ENCODE measurements at places on chromosomes 1 and 21.

DNA sequence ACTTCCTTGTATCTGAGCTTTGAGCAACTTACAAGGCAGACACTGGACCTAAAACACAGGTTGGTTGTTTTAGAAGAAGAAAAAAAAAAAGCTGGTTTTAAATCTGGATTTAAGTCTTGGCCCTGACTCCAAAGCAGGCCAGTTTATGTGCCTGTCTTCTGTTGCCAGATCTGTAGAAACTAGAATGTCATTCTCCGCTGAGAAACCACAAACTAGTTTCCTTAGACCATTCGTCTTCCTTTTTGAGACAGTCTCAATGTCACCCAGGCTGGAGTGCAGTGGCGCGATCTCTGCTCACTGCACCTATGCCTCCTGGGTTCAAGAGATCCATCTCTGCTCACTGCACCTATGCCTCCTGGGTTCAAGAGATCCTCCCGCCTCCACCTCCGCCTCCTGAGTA is 33.9 kb downstream of the APP start:
- DNase-seq = peak; percentile 22

- no peak for DNase-seq
Measured at GRCh38 chr1:186633116-186633515, 47.1 kb downstream of the PTGS2 start.

DNA sequence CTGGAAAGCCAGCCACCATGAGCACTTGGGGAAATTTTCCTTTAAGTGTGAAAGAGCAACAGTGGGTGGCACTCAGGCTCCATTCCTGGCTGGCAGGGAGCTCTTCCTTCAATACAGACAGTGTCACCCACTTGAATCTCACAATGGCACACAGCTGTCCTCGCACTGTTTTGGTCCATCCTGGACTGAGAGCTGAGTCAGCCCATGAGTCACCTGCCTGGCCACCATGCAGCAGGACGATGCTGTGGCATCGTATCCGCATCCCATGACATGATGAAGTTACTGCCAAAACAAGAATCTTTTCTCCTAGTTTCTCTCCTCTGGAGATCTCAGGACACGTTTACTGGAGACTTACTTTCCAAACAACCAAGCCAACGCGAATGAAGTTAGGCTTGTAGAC is 6.0 kb downstream of the TMPRSS2 start:
- DNase-seq = no peak

GRCh38 chr1:100463791-100464424 is 74.0 kb upstream of the GPR88 start:
- peak; percentile 61 for DNase-seq

DNA sequence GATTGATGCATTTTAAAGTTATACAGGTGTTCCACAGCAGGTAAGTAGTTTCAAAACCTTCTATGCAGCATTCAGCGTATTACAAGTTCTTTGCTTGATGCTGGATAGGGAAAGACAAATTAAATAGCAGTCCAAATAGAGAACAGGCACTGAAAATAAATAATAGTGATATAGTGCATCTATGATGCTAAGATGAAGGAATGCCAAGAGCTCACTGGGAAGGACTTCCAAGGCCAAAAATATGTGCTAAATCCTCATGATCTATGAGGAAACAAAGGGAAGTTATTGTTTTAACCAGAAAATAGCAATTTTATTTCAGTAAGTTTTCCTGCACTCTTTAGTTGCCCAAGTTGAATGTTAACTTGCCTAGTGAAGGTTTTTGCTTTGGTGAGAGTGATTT is 127.8 kb upstream of the GREM2 start:
- no peak for DNase-seq

DNA sequence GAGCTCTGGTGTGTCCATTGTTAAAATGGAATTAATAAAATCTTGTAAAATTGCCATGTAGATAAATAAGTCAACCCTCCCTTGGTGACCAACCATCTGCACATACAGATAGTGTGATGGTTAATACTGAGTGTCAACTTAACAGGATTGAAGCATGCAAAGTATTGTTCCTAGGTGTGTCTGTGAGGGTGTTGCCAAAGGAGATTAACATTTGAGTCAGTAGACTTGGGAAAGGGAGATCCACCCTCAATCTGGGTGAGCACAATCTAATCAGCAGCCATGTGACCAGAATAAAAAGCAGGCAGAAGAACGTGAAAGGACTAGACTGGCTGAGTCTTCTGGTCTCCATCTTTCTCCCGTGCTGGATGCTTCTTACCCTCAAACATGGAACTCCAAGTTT is 174.8 kb downstream of the LTN1 start:
- no peak for DNase-seq

- no peak for DNase-seq
Measured at GRCh38 chr1:40341491-40342380, 24.6 kb upstream of the COL9A2 start.

DNA sequence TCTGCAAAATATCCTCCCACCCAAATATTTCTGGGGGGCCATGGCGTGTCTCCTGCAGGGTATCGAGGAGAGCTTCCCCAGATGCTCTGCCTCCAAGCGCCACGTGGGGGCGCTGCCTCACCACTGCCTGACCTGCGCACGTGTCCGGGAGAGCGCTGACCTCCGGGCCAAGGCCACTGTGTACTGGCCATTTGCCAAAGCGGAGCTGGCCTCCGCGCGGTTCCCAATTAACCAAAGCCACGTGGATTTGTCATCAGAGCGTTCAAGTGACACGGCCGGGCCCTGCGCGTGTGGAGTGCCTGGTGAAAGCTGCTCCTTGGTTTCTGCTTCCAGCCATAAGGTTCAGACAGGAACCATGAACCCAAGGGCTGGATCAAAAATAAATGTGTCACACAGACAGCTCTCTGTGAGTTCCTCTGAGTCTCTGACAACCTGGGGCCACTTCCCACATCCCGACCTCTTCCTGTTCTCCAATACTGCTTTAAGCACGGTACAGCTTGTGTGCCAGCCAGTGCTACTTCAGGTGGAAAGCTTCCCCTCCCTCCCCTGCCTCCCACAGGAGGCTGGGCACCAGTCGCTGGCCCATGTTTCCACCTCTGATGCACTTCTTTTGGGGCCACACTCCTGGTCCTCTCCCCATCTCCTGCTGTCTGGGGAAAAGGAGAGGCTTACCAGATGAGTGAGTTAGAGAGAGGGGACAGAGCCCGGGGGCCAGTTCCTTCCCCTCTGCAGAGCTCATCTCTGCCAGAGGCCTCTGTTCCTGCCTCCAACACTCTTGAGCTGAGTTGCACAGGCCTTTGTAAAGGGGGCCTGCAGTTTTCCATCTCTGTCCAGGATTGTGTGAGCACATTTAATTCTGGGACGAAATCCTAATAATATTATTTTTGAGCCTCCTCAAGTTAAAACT is 26.1 kb downstream of the ZP4 start:
- no peak for DNase-seq

- no peak for DNase-seq
Measured at GRCh38 chr21:29429218-29429617, 130.5 kb downstream of the BACH1 start.

GRCh38 chr21:21860888-21861287 is 862.7 kb downstream of the NCAM2 start:
- no peak for DNase-seq

GRCh38 chr1:101175466-101175865 is 61.4 kb upstream of the S1PR1 start:
- no peak for DNase-seq

DNA sequence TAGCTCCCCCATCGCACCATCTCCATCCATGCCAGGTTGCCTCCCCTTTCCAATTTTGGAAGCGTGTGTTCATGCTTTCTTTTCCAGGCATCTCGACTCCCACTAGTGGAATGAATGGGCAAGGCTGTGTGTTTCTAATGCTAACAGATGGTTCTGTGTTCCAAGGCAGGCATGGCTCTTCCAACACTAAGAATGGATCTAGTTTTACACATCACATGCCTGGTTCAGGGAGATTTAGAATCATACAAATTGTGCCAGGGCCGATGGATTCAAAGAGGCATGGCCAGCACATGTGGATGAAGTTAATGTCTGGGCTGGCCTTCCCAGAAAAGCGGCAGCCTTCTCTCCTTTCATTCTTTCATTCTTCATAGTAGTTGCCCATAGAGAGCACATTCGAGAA is 438.7 kb downstream of the PRDM2 start:
- no peak for DNase-seq

DNA sequence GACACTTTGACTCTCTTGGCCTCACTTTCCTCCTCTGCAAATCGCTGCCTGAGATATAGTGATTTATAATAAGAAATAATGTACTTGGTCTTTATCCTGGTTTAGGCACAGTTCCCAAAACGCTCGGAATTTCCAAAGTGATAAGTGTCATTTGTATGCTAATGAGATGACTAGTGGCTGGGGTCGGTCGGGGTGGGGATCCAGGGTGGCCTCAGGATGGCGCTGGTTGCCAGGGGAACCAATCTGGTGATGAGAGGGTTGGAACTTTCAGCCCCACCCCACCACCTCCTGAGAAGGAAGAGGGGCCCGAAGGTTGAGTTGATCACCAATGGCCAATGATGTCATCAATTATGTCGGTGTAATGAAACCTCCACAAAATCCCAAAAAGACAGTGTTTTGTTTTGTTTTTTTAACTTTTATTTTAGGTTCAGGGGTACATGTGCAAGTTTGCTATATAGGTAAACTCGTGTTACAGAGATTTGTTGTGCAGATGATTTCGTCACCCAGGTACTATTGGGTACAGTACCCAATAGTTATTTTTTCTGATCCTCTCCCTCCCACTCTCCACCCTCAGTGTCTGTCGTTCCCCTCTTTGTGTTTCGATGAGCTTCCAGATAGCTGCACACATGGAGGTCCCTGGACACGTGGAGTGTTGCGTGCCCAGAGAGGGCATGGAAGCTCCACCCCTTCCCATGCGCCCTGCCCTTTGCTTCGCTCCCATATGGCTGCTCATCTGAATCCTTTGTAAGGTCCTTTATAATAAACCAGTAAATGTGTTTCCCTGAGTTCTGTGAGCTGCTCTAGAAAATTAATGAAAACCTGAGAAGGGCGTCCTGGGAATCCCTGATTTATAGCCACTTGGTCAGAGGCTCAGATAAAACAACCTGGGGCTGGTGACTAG is 97.2 kb downstream of the KCNN3 start:
- DNase-seq = peak; percentile 43

- no peak for DNase-seq
Measured at GRCh38 chr1:59690171-59690930, 124.4 kb upstream of the HOOK1 start.

DNA sequence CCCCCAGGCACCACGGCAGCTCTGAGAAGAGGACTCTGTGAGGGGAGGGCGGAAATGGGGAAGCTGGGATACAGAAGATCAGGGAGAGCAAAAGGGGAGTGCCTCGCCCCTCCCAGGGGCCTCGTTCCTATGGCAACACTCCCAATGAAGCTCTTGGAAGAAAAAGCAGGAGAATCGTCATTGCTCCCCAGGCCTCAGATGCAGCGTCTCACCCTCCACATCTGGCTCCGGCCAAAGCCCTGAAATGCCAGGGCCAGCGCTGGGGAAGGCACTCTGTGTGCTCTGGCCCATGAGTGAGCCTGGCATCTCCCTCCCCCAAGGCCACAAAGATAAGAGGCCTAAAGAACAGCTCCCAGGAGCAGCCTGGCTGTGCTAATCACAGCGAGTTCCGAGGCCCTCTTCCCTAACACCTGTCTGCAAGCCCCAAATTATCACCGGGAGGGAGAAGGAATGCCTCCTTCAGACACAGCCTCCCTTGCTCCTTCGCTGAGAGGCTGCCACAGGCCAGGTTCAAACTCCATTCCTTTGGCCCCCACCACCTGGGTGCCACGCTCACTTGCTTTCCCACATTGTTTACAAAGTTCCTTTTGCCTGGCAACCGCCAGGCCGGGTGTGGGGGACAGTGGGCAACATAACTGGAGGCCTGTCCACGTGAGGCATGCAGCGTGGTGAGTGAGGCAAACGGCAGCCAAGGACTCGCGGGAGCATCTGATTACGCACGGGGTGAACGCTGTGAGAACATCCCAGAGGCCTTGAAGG is 27.8 kb downstream of the ECE1 start:
- DNase-seq = no peak

GRCh38 chr1:103513711-103514110 is 11.8 kb upstream of the RNPC3 start:
- DNase-seq = no peak

GRCh38 chr1:16250524-16251251 is 13.7 kb upstream of the CPLANE2 start:
- no peak for DNase-seq

DNA sequence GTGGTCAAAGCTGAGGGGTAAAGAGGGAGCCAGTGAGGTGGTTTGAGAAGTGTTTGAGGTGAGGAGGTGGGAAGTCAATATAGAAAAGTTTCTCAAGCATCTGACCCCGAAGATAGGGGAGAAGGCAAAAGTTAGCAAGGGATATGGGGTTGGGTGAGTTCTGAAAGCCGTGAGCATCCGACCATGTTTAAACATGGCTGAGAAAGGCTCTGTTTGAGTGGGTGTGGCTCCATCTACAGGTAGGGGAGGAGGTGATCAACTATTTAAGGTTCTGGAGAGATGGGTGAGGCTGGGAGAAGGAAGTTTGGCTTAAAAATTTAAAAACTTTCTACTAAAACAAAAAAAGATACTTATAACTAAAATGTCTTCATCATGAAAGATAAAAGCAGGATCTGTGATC is 273.8 kb downstream of the KCNJ6 start:
- peak; percentile 40 for DNase-seq

DNA sequence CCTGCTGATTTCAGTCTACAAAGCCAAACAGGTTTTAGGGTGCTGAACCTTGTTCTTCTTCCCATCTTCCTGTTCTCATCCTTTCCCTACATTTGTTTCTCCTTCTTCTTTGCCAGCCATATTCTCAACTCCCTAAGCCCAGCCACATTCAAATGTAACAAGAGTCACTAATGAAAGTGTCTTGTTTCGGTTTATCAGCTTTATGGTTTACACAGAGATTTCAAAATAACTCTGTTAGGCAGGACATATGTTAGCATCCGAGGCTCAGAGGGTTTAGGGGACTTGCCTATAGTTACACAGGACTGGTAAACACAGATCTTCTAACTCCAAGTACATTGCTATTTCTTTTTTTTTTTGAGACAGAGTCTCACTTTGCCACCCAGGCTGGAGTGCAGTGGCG is 61.3 kb downstream of the NDUFS5 start:
- no peak for DNase-seq

GRCh38 chr1:171191992-171192391 is 6.9 kb downstream of the FMO2 start:
- no peak for DNase-seq

- DNase-seq = no peak
Measured at GRCh38 chr1:183234660-183235476, 48.8 kb downstream of the LAMC2 start.

DNA sequence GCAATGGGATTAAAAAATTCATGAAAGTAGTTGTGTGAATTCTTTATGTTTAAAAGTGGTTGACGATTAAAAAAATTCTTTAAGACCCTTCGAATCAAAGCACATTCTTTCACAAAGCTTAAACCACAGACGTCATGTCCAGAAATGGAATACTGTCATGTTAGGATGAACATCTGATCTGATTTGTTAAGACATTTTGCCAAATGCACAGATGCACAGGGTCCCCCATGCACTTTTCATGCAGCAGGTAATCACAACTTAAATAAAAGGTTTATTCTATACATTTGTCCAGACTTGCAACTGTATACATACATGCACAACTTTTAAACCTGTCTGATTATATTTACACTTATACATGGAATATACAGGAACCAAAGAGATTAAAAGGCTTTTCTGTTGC is 103.3 kb downstream of the NRIP1 start:
- no peak for DNase-seq

- peak; percentile 65 for DNase-seq
Measured at GRCh38 chr1:207579436-207579799, 65.5 kb upstream of the CR1L start.
